ENCODE measurements at places on chromosomes 11 and 22. TPM values are rescaled to one million over a fixed set of nuclear protein-coding genes. Genes with fewer than 3 reads are reported as not detected.

OR2AG2 gene
- not detected for total RNA-seq

SPDYC gene
- total RNA-seq = not detected

CHRDL2 gene
- total RNA-seq = not detected

P4HA3 gene
- total RNA-seq = 2.0 TPM

KREMEN1 gene
- 2.7 TPM for total RNA-seq

SPI1 gene
- total RNA-seq = not detected

HOATZ gene
- total RNA-seq = not detected

DNA sequence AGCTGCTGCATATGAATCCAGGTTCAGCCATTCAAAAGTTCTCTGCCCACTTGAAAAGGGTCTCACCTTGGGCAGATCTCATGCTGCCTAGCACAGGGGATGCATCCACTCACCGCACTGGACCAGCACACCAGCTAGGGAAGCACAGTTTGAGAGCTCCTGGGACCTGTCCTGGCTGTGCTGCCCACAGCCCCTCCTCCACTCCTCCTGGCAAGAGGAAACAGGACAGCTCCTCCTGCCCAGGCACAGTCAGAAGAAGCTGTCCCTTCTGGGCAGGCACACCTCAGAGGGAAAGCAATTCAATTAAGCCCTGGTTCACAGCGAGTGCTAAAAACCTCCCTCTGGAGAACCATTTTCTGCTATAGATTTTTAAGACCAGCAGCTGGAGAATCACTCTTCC lies 146.7 kb downstream of the ST3GAL4 start:
- DNase-seq = no peak

GRCh38 chr22:42321908-42322561 lies 51.6 kb upstream of the TCF20 start:
- DNase-seq = no peak

DNA sequence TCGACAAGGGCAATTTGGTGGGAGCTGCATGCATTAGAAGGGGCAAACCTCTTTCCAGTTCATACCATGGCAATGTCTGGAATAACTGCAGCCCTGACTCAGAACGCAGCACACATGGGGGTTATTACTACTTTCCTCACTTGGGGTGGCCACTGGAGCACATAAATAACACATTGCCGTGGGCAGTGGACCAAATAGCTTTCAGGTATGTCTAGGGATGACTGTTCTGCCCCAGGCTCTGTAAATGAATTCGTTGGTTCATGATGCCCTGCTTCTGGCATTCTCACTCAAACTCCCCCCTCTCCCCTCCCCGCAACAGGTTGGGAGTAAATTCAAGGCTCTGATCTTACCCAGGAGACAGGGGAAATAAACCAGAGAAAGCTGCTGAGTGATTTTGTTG lies 238.0 kb upstream of the PLET1 start:
- peak; percentile 45 for DNase-seq

DNA sequence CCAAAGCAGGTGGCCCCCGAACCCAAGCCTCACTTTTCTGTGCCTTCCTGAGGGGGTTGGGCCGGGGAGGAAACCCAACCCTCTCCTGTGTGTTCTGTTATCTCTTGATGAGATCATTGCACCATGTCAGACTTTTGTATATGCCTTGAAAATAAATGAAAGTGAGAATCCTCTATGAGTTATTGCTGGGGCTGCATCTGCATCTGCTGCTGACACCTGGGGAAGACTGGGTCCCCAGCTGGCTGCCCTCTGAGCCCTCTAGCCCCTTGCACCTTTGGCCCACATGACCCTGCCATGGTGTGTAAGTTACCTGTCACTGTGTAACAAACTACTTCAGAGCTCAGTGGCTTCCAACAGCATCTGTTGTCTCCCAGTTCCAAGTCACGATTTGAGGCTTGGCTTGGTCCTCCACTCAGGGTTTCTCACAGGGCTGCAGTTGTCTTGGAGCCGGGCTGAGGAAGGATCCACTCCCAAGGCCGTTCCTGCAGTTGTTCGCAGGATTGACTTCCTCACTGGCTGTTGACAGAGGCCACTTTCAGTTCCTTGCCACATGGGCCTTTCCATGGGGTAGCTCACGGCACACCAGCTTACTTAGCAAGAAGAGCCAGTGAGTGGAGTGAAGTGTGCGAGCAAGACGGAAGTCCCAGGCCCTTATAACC lies 13.5 kb upstream of the UVRAG start:
- no peak for DNase-seq

GRCh38 chr11:122226810-122227379 lies 110.9 kb upstream of the BLID start:
- DNase-seq = no peak

DNA sequence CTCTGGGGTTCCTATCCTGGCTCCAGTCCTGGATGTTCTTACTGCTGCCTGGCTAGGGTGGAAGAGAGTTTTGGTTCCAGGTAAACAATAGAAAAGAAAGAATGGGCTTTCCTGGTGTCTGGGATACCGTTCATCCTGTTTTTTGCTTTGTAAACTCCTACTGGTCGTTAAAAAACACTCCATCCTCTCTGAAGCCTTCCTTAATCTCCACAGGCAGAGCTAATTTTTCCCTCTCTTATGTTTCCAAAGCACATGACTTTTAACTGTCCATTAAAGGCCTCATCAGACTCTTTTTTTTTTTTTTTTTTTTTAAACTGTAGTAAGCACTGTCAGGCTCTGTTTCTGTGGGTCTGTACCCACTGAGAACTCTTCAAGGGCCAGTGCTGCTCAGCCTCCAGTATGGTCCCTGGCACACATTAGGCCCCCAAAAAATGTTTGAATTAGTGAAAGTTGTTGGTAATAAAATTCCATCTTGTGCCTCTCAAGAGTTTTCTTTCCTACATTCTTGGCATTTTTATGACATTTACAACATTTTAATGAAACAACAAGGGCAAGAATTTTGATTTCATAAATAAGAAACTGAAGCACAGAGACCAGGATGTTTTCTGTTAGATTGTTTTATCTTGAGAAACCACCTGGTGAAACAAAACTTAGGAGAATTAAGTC lies 104.2 kb downstream of the TEAD1 start:
- no peak for DNase-seq

DNA sequence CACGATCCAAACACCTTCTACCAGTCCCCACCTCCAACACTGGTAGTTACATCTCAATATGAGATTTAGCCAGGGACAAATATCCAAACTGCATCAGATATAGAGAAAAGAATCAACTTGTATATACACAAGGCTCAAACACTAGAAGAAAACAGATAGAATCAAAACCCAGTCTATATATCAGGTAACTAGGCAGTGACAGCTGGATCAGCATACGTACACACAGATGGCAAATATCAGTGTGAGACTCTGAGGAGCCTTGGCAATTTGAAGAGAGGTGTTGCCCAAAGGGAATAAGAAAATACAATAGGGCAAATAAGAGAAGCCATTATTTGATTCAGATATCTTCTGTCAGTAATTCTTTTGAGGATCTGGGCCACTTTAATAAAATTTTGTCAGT lies 951.3 kb upstream of the CHORDC1 start:
- DNase-seq = no peak

DNA sequence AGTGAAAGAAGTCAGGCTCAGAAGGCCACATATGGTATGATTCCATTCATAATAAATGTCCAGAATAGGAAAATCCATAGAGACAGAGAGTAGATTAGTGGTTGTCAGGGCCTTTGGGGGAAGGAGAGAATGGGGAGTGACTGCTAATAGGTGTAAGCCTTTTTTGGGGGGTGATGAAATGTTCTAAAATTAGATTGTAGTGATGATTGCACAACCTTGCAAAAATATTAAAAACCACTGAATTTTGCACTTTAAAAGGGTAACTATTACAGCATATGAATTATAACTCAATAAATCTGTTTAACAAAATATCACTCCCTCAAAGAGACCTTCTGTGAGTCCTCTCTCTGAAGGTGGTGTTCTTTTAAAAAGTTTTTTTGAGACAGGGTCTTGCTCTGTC lies 72.3 kb upstream of the GRK3 start:
- no peak for DNase-seq

- no peak for DNase-seq
Measured at GRCh38 chr22:33710326-33710725, 209.9 kb downstream of the LARGE1 start.

Data from PC-3 (cell line).